Activated CD8-positive, alpha-beta T cell treated with anti-CD3 and anti-CD28 coated beads, Interleukin-2, amount 10 ng/mL, durations not matched to agents 7 days and 5 days (primary cell): ENCODE measurements at places on chromosomes 3 and 15. TPM values are rescaled to one million over a fixed set of nuclear protein-coding genes. Genes with fewer than 3 reads are reported as not detected.

DNA sequence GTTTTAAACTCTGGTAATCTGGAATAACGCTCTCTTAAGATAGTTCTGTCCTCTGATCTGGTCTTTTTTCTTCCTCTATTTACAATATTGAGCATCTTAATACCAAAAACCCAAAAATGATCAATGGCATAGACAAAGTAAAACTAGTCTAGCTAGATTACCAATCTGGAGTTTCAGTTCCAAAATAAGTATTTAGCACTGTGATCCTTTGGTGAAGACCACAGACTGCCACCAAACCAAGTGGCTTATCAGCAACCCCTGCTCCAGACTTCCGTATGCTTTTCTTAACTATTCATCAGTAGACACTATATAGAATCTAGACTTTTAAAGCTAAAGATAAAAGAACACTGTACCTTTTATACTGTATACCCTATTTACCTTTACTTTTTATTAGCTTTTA, 35.5 kb upstream of the MAN2C1 start:
- DNase-seq: no peak

TIMP4 gene
- total RNA-seq: not detected

DNA sequence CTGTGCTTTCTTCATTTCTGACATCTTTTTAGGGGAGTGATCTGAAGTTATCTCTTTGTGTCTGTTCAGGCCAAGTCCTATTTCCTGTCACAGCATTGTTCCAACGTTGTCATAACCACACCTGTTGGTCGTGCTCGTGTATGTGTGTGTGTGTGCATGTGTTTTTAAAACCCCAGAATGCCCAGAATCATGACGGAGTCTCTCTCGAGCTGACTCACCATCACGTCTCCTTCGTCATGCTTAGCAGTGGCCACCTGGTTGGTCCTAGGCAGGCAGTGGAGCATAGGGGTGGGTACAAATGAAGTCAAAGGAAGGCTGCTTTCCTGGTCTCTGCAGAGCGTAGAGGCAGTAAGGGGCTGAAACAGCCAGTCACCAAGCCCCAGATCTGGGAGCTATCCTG, 126.8 kb upstream of the ABHD17C start:
- DNase-seq: no peak

- DNase-seq: no peak
Observed at GRCh38 chr3:136626493-136626892, 125.7 kb downstream of the STAG1 start.

DNA sequence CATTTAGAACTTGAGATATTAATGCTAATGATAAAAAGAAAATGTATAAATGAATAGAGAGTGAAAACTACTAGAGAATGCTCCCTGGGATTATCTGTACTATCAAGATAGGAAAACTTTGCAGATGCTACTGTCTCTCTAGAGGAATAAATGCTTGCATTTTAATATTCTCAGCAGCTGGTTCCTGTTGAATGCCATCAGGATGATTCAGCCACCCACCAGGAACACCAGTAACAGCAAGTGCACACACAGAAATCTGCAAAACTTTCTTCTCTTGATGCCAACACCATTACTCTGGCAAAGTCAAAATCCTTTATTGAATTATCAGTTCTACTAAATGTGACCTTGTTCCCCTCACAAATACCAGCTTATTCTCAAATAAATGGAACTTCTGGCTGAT, 148.4 kb downstream of the TIGIT start:
- DNase-seq: no peak

TMCO5A gene
- not detected for total RNA-seq

RAB6B gene
- total RNA-seq: 1.2 TPM

CNTN6 gene
- not detected for total RNA-seq

GRCh38 chr3:79085171-79085570, 682.6 kb downstream of the ROBO1 start:
- no peak for DNase-seq
